ENCODE measurements at places on chromosomes 13 and 19. TPM values are rescaled to one million over a fixed set of nuclear protein-coding genes. Genes with fewer than 3 reads are reported as not detected.
A peak's percentile ranks its signal among the peaks of the same experiment; 100 is the strongest.

- H3K27ac ChIP-seq, result no peak overlapping the region
- H3K4me3 ChIP-seq, result no peak overlapping the region
- no peaks in the 10 kb centered on the region for H3K27me3 ChIP-seq
- peaks cover 6% of the 10 kb centered on the region for H3K4me1 ChIP-seq
- peaks cover 27% of the 10 kb centered on the region for H3K36me3 ChIP-seq
Measured at GRCh38 chr19:4053423-4054324, 13.0 kb downstream of the ZBTB7A start.

The NUCB1 gene
- total RNA-seq, result 82.4 TPM

DNA sequence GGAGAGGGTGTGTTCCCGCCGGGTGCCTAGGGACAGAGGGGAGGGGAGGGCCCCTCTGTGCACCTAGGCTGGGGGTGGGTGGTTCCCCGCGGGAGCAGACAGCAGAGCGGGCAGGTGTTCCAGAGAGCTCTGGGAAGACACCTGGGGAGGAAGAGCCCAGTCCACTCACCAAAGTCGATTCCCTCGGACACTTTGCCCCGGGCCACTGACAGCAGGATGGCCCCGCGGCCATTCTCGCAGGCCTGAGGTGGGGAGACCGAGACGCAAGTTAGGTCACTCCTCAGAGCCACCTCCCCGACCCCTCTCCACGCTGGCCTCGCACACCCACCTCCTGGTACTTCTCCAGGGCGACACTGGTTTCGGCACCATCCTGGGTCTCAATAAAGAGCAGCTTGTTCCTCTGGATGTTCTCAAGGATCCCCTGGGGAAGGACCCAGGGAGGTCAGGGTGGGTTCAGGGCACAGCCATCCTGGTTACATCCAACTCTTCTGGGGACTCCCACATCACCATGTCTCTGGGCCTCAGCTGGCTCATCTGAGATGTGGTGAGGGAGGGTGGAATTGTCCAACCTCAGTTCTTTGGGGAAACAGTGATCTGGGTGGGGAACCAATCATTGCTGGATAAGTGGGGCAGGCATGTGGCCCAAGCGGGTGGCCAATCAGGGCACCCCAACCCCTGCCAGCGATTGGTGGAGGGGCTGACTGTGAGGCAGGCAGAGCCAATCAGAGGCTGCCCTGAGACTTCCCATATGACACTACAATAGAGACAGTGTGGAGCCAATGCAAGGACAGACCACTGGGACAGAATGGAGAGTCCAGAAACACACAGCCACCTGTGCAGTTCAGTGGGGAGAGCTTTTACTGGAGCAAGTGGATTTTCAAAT, 12.6 kb downstream of the KLC3 start:
- no peak overlapping the region for H3K27ac ChIP-seq
- peaks cover 6% of the 10 kb centered on the region for H3K36me3 ChIP-seq
- DNase-seq, result no peak

GRCh38 chr19:27733551-27734266, 1479.2 kb downstream of the UQCRFS1 start:
- no peaks in the 10 kb centered on the region for H3K36me3 ChIP-seq
- H3K27ac ChIP-seq, result no peak overlapping the region
- no peaks in the 10 kb centered on the region for H3K27me3 ChIP-seq
- no peaks in the 10 kb centered on the region for H3K4me1 ChIP-seq
- DNase-seq, result no peak
- H3K4me3 ChIP-seq, result no peak overlapping the region

- H3K4me1 ChIP-seq, result peaks cover 24% of the 10 kb centered on the region
- no peak overlapping the region for H3K4me3 ChIP-seq
- DNase-seq, result peak; percentile 45
- H3K36me3 ChIP-seq, result peaks cover 32% of the 10 kb centered on the region
Measured at GRCh38 chr19:17183858-17184321, 31.3 kb upstream of the USE1 start.

The LGALS14 gene
- 4.9 TPM for total RNA-seq

- no peak for DNase-seq
- peak overlapping the region; percentile 45 for H3K27ac ChIP-seq
- H3K27me3 ChIP-seq, result no peaks in the 10 kb centered on the region
- H3K4me3 ChIP-seq, result peak overlapping the region; percentile 62
- no peaks in the 10 kb centered on the region for H3K36me3 ChIP-seq
Measured at GRCh38 chr19:14118165-14119051, 846 bp upstream of the PRKACA start.

DNA sequence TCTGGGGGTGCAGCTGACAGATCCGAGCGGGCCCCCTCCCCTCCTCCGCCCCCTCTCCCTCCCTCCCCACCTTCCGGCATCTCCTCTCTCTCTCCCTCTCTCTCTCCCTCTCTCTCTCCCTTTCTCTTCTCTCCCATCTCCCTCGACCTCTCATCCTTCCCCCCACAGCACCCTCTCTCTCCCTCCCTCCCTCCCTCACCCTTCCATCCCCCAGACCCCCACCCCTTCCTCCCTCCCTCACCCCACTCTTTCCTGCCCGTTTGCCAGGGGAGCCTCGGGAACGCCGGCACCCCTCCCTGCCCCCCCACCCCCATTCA, 666 bp downstream of the CELF5 start:
- no peaks in the 10 kb centered on the region for H3K4me1 ChIP-seq
- H3K36me3 ChIP-seq, result no peaks in the 10 kb centered on the region
- no peak for DNase-seq

The OSCAR gene
- total RNA-seq, result 0.13 TPM

DNA sequence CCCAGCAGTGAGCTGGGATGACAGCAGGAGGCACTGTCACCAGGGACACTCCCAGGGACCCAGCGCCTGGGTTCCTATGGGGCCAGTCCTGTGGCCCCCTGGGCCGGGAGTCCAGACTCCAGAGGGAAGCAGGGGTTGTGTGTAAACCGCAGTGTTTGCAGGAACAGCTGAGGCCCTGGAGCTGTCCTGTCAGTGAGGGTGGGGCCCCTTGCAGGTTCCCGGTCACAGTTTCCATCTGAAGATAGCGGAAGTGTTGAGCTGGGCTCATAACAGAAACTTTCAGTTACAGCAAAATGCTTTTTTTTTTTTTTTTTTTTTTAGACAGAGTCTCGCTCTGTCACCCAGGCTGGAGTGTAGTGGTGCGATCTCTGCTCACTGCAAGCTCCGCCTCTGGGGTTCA, 17.7 kb upstream of the CSNK1G2 start:
- peaks cover 23% of the 10 kb centered on the region for H3K4me1 ChIP-seq
- H3K27me3 ChIP-seq, result no peaks in the 10 kb centered on the region

The FFAR2 gene
- 2.3 TPM for total RNA-seq

DNA sequence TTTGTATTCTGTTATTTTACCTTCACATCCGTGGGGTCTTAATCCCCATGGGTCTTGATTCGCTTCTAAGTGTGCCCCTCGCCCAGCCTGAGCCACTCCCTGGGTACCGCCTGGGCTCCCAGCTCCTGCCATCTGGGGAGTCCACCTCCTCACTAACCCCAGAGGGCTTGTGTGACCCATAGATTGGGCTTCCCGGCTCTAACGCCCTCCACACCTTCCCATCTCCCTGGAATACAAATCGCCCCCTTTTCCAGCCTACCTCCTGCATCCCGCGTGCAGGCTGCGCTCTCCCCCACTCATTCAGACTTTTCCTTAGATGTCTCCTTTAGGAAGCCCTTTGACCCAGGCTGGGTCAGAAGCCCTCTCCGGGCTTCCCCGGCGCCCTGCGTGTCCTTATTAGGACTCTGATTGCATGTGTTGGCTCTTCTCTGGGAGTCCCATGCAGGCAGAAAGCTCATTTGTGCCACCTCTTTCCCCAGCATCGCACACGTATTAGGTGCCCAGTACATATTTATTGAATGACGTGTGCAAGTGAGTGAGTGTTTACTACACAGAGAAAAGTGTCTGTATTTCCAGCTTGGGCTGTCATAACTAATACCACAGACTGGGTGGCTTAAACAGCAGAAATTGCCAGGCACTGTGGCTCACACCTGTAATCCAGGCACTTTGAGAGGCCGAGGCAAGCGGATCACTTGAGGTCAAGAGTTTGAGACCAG, 757 bp downstream of the CCDC124 start:
- peak overlapping the region; percentile 90 for H3K4me3 ChIP-seq
- peak overlapping the region; percentile 89 for H3K27ac ChIP-seq
- peaks cover 26% of the 10 kb centered on the region for H3K4me1 ChIP-seq
- no peaks in the 10 kb centered on the region for H3K36me3 ChIP-seq
- no peaks in the 10 kb centered on the region for H3K27me3 ChIP-seq

- H3K27ac ChIP-seq, result no peak overlapping the region
- no peak overlapping the region for H3K4me3 ChIP-seq
- H3K36me3 ChIP-seq, result no peaks in the 10 kb centered on the region
- H3K4me1 ChIP-seq, result no peaks in the 10 kb centered on the region
- H3K27me3 ChIP-seq, result no peaks in the 10 kb centered on the region
- DNase-seq, result no peak
Measured at GRCh38 chr13:54196684-54197083, 1168.1 kb downstream of the OLFM4 start.
